Left renal cortex interstitium (tissue), 4 donors: ENCODE measurements at places on chromosomes 16 and 17.

- DNase-seq, result no peak
These were observed 481.9 kb downstream of the SOX9 start for GRCh38 chr17:72602517-72603419.

- DNase-seq, result no peak
These were observed 836 bp upstream of the MMP15 start for GRCh38 chr16:58024486-58025350.

- no peak for DNase-seq
These were observed 88.5 kb downstream of the NPIPB11 start for GRCh38 chr16:29318037-29318436.

GRCh38 chr17:29190039-29190438 lies 9.8 kb upstream of the MYO18A start:
- DNase-seq, result no peak

- DNase-seq, result no peak
These were observed 10.1 kb upstream of the CCL17 start for GRCh38 chr16:57394444-57394843.
